ENCODE measurements at places on chromosomes 6 and 20.

- no peak for DNase-seq
Observed at GRCh38 chr20:24098886-24099285, 110.3 kb upstream of the GGTLC1 start.

DNA sequence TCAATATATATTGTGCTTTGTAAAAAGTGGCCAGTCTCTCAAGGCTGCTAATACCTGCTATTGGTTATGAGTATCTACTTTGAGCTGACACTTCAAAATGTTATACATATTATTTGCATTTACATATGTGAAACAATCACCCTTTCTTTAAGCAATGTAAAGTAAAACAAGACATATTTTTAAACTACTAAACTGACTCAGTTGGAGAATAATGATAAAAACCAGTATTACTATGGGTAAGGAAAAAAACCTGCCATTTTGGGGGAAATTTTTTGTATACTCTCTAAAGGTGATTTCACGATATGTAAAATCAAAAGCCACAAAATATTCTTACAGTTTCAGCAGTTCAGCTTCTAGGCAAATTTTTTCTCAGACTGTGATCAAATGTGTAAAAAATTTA is 232.3 kb downstream of the PRL start:
- DNase-seq, result no peak

DNA sequence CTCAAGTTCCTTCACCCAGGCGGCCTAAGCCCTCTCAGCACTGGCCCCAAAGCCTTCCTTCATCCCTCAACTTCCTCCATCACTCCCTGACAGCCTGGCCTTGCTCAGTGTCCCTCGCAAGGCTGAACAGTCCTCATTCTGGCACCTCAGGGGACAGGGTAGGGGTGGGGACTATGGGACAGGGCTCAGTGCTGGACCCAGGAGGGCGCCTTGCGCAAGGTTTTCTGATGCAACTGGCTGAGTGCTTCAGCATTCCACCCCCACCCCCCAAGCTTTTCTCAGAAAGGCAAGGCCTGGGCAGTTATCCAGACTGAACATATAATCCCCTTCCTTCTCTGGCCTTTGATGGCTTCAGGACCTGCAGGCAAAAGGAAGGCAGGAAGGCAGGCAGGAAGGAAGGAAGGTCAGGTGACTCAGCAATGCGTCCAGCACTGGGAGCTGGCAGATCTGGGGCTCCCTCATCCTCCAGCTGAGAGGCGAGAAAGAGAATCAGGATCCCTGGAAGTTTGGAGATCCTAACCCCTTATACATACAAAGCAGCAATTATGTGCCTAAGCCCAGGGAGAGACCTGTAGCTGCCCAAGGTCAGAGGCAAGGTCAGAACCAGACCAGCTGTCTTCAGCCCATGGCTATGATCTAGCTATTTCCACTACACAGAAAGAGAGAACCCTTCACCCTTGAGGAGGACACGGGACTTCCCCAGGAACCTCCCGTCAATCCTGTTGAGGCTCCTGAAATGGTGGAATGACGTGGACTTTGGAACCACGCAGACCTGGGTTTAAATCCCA is 8.6 kb upstream of the TRIB3 start:
- no peak for DNase-seq

DNA sequence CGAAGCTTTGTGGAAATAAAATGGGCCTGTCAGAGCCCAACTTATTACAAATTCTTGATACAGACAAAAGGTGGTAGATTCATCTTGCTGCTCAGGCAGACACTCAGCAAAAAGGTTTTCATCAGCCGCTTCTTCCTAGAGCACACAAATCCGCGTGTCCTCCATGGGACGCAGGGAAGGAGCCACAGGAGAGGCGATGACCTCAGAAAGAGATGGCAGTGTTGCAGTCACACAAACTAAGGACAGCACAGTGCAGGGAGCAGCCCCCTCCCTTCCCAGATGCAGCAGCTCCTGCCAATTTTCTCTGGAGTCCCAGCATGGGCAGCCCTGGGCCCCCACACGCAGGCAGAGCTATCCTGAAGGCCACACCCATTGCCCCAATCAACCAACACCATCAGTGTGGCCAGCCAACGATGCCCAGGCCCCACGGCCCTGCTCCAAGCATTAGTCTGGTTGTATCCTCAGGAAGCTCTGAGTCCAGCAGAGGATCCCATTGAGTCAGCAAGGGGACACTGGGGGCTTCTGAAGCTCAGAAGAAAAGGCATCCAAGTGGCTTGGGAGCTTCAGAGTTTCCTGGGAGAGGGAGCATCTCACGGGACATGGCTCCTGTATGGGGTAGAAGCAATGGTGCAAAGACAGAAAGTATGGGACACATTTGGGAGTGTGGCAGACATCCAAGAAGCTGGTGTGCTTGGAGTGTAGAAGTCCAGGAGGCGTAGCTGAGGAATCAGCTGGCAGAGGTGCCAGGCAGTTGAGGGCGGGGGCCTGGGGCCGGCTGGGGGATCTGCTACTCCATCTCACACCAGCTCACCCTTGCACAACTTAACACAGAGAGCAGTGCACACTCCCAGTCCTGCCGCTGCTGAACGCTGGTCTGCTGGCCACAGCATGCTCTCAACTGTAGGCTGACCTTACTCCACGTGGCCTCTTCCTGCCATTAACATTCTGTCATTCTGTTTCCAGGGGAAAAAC is 142.1 kb upstream of the CST7 start:
- DNase-seq, result no peak

- no peak for DNase-seq
Observed at GRCh38 chr6:43935921-43936439, 166.0 kb downstream of the VEGFA start.

DNA sequence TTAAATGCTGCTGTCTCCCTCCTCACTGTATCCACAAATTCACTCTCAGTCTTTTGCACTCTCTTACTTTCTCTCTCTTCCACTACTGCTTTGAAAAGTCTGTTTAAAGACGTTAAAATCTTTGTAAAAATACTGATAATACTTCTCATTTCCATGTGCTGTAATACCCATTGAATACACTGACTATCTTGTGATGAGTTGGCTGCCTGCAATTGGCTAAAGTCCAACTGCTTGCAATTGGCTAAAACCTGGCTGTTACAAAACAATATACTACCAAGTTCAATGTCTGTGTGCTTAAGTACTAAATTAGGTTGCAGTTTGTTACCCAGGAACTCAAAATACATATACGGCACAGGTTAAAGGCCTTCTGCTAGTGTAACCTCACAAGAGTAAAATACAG is 264.8 kb downstream of the THBS2 start:
- DNase-seq, result no peak

- no peak for DNase-seq
Observed at GRCh38 chr6:145813285-145814034, 1.1 kb downstream of the FBXO30 start.

- no peak for DNase-seq
Observed at GRCh38 chr6:45094831-45095230, 233.3 kb upstream of the RUNX2 start.

GRCh38 chr20:63228806-63229205 is 6.9 kb upstream of the BIRC7 start:
- no peak for DNase-seq

DNA sequence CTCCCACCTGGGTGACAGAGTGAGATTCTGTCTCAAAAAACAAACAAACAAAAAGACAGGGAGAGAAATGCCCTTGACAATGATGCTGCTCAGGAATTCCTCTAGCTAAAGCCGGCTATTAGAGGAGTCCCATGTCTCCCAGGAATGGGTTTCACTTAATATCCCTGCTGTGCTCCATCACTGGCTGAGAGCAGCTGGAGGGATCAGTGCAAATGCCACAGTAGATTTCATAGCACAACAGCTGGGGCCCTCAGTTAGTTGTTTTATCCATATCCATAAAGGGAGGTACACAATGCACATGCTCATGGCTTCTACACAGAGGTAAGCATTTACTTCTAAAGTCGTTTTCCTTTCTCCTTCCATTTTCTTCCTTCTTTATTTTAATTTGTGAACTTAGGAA is 742.0 kb upstream of the POU3F2 start:
- DNase-seq, result no peak

DNA sequence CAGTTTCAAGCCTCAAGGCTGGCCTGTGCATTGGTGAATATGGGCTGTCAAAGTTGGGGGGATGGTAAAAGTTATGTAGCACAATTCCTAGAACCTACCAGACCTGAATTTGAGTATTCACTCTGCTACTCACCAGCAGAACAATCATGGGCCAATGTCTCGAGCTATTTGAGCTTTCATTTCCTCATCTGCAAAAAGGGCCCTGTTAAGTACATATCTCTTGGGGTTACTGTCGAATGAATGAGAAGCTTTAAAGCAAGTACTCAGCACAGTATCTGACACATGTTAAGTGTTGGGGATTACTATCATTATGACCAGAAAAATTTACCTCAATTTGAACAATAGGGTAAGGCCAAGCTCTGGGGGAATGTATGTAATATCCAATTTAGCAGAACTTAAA is 13.5 kb upstream of the ENPP4 start:
- no peak for DNase-seq

GRCh38 chr6:9745476-9745875 is 669.4 kb downstream of the TFAP2A start:
- DNase-seq, result no peak

DNA sequence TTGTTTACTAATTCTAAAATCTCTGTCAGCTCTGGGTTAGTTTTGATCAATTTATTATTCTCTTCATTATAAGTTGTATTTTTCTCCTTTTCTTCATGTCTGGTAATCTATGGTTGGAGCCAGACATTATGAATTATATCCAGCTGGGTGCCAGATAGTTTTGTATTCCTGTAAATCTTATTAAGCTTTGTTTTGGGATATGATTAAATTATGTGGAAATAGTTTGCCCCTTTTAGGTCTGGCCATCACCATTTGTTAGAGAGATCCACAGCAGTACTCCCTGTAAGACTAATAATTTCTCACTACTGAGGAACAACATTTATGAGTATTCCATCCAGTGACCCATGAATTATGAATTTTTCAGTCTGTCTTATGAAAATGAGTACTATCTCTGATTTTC is 20.9 kb upstream of the SLC17A1 start:
- DNase-seq, result no peak

DNA sequence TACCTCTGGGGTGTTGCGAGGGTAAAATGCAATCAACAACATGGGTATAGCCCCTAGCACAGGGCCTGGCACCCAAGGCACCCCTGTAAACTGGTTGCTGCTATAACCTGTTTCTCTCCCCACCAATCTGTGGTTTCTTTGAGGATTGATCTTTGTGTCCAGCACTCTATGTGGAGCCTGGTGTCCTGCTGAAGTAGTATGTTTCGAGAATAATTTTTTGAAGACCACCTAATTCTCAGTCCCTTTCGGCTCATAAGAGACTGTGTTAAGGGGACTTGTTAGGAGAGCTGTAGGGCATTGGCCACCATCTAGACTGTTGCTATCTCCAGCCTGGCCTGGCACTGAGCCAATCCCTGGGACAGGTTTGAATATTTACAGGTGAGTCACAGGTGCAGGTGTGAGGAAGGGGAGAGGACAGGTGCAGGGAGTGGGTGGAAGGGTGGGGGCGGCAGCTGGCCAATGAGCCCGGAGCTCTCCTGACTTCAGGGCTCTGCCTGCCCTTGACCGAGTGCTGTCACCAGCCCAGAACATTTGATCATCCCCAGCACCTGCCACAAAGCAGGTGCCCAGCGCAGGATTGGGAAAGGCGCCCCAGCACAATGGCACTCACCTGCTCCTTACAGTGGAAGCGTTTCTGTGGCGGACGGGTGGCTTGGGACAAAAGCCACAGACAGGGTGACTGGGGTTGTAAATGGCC is 8.1 kb upstream of the C20orf144 start:
- no peak for DNase-seq

DNA sequence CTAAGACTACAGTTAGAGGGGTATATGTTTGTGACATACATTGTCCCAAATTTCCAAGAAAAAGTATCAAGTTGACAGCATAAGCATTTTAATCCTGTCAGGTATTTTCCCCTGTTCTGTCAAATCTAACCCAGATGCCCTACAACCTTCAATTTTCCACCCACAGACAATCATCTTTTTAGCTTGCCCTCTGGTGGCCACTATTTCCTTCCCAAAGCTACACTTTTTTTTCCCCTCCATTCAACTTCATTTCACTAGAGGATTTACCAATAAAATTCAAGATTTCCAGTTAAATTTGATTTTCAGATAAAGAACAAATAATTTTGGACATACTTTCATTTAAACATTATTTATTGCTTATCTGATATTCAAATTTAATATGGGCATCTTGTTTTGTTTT is 286.6 kb downstream of the TENT5A start:
- no peak for DNase-seq

DNA sequence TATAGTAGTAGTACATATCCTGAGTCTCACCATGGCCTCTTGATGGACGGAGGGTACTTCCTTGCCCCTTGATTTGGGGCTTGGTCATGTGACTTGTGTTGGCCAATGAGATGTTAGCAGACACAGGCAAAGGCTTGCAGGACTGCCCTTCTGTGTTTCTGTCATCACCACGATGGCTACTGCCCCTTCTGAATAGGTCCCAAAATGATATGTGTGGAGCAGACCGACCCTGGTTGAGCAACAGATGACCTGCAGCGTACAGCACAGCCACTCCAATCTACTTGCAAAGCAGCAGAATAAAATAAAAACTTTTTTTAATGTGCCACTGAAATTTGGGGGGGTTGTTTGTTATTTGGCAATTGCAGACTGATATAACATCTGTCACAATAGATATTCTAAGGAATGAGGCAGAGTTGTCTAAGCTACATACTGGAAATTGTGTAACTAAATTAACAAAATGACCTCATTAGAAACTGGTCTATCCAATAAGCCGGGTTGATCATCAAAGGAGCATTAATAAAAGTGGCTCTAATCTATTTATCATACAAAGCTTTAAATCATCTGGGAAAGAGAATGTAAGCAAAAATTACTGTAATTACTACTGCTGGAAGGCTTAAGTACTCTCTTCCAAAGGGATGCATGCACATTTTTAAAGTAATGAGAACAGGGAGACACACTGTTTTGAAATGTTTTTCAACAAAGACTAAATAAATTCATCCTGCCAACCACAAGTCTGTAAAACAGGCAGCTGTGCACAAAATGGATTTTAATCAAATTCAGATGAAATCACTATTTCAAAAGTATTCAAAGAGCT is 209.5 kb downstream of the KIF16B start:
- DNase-seq, result no peak

DNA sequence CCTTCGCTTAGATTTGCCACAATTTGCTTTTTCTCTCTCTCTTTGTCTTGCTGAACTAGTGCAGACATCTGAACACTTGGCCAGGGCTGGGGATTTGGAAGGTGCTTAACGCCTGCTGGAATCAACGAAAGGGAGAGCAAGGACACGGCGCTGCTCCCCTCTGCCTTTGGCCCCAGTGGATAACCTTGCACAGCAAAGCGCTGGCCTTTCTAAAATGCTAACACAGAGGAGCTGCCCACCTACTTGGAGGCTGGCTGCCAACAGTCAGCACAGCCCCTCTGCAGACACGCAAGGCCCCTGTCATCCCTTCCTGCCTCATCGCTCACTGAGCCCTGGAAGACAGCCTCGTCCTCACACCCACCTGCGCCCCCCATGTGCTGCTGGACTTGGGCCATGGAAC is 37.5 kb downstream of the C20orf203 start:
- no peak for DNase-seq

All from stimulated activated CD4-positive, alpha-beta T cell treated with anti-CD3 and anti-CD28 coated beads, Interleukin-1b, Interleukin-23, amount 100 ng/mL, for 4 hours (primary cell).